Activated T-helper 9 cell treated with anti-CD3 and anti-CD28 coated beads, Interleukin-2, amount 50 U/mL, for 16 hours (primary cell): ENCODE measurements at places on chromosomes 6 and 20.

DNA sequence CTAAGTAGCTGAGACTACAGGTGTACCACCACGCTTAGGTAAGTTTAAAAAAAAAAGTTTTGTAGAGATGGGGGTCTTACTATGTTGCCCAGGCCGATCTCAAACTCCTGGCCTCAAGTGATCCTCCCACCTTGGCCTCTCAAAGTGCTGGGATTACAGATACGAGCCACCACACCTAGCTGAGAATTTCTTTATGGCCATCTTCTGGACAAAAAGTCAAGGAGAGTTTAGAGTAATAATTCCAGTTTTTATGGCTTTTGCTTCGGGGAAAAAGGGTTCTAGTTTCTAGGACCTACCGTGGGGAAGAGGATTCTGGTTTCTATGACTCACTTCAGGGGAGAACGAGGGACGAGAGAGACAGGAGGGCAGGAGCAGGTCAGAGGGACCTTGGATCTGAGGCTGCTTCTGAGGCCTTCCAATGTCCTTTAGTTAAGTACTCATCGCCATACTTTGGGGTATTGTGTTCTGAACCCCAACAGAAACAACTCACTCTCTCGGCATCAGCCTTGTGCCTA, 69.3 kb upstream of the IER3 start:
- DNase-seq, result no peak

DNA sequence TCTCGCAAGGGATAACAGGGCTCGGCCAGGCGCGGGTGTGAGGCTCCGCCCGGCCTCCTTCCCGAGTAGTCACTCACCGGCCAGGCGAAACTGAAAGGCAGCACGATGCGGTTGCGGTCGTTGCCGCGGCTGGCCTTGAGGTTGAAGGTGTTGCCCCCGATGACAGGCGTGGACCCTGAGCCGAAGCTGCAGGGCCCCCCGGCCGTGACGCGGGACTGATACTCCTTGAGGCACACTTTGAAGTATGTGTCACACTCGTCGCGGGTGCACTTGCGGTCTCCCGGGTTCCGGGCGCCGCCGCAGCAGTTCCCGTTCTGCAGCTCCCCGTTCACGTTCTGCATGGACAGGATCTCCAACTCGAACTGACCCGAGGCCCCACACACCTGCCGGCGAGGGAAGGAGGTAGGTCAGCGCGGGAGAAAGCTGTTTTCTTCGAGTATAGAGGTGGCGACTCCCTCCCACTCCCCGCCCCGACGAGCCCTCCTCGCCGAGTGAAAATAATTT, 1.1 kb downstream of the JAG1 start:
- no peak for DNase-seq

GRCh38 chr6:163826629-163827028, 412.1 kb downstream of the QKI start:
- no peak for DNase-seq

- no peak for DNase-seq
Measured at GRCh38 chr6:1701668-1702353, 92.1 kb downstream of the FOXC1 start.

GRCh38 chr6:26383624-26384417, 913 bp downstream of the BTN2A2 start:
- DNase-seq, result no peak

GRCh38 chr6:130752267-130752666, 74.9 kb upstream of the SMLR1 start:
- DNase-seq, result no peak

GRCh38 chr6:162940426-162940825, 212.7 kb downstream of the PACRG start:
- DNase-seq, result no peak

- no peak for DNase-seq
Measured at GRCh38 chr6:144931172-144932035, 646.3 kb downstream of the UTRN start.

DNA sequence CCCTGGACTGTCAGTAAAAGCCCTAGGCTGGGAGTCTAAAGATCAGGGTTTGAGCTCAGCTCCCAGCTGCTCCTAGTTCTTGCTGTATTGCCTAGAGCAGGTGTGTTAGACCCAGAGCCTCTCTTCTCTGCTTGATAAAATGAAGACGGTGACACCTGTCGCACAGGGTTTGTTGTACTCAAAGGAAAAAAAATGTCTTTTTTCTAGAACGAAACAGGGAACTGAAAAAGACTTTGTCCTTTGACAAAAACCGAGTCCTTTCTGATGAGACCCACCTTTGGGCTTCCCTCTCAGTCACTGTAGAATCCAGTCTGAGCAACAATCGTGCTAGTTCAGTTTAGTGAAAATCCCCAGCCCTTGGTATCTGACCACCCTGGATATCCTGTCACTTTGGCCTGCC, 102.1 kb upstream of the LAMP5 start:
- no peak for DNase-seq

DNA sequence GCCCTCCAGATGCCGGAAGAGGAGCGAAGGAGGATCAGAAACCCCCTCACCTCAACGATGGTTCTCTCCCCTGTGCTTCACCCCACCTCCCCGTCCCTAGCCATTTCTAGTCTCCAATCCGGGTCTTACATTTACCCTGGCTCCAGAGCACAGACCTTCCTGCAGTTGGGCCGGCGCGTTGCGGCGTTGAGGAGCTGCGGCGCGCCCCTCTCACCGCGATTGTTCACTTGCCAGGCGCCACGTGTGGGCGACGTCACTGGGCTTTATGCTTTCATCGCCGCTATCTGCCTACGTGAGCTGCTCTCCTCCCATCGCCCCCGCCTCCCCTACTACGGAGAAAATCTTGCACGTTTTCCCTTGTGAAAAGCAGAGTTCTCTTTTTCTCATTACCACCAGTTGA, at the start of gene CRISP2:
Gene CRISP2, minus strand, starts transcription at position 198 of the 400 bp plus-strand sequence. CDS start 4,347 bp downstream, outside the sequence.
- DNase-seq, result no peak

DNA sequence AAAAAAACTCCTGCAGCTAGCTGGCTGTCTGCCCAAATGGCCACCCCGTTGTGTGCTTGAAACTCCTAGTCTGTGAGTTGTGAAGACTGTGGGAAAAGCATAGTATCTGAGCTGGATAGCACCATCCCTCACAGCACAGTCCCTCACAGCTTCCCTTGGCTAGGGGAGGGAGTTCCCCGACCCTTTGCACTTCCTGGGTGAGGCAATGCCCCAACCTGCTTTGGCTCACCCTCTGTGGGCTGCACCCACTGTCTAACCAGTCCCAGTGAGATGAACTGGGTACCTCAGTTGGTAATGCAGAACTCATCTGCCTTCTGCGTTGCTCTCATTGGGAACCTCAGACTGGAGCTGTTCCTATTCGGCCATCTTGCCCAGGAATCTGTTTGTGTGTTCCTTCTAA, 260.6 kb upstream of the STXBP5 start:
- no peak for DNase-seq

GRCh38 chr6:29861521-29862255, 34.1 kb downstream of the HLA-G start:
- no peak for DNase-seq

DNA sequence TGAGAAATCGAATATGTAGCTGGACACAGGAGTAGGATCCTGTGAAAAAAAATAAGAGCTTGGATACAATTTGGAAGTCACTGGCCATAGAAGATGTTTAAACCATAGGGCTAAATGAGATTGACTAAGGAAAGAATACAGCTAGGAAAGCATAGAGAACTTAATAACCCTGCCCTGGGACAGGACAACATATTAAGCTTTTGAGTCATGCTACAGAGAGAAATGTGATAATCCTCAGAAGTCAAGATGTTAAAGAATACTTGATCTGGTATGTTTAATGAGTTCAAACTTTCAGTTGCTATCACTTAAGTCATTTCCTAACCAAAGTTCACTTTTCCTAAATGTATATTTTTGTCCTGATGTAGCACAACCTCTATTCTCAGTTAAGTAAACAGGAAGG, 154.6 kb upstream of the TSHZ2 start:
- no peak for DNase-seq

DNA sequence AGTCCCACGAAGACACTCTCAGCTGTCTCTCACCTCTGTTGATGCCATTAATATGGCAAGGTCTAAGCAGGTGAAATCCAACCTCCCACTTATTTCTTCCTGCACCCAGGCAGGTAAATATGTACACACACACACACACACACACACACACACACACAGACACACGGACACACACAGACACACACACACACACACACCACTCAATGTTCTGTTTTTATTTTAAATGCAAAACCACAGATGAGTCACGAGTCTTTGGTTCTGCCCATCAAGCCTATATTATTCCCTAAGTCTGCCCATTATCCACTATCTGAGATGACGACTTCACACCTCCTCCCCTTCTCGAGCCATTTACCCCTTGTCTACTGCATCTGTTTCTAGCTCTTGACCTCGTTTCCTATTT, 344.7 kb downstream of the CDH26 start:
- no peak for DNase-seq

DNA sequence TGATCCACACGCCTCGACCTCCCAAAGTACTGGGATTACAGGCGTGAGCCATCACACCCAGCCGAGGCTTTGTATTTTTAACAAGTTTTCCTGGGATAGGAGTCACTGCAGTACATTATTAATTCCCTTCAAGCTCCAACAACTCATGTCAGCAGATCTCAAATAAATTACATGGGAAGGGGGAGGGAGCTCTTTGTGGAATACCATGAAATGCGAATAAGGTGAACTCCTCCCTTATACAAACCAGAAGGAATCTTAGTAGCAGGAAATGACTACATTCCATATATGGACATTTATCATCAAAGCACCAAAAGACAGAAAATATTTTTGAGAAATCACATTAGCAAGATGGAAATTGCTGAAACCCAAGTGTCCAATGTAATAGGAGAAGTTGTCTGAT, 2.9 kb downstream of the GSS start:
- DNase-seq, result no peak

GRCh38 chr6:73062837-73063236, 162.5 kb downstream of the KHDC1L start:
- DNase-seq, result no peak

DNA sequence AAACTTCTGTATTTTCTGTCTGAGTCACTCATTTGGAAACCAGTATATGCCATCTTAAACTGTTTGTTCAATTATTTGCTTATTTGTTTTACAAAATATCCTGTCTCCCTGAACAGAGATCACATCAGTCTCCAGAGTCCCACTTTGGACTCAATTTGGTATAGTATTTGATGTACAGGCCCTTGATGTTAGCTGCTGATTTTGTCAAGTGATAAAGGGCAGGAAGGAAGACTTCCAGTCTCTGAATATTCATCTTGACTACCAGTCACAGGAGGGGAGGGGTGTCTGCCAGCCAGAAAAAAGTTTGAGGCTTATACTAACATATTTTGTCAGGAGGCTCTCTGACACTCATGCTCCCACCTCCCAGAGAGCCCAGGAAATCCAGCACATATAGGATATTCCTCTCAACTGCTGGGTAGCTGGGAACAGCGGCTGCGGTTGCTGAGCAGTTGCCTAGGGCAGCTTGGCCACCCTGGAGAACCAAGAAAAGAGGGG, 376.8 kb upstream of the RUNX2 start:
- no peak for DNase-seq

- DNase-seq, result no peak
Measured at GRCh38 chr6:26472549-26473290, 15.0 kb downstream of the BTN2A1 start.

DNA sequence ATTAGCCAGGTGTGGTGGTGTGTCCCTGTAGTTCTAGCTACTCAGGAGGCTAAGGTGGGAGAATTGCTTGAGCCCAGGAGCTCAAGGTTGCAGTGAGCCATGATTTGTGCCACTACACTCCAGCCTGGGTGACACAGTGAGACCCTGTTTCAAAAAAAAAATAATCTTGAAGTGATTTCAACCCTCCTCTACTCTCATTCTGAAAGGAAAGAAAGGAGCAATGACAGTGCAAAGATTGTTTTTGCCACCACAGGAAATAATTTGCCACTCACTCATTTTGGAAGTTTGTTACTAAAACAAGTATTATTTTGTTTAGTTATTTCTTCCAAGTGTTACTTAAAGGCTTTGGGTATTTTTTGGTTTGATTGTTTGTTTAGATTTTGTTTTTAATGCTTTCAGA, 45.6 kb downstream of the BLTP3A start:
- no peak for DNase-seq

DNA sequence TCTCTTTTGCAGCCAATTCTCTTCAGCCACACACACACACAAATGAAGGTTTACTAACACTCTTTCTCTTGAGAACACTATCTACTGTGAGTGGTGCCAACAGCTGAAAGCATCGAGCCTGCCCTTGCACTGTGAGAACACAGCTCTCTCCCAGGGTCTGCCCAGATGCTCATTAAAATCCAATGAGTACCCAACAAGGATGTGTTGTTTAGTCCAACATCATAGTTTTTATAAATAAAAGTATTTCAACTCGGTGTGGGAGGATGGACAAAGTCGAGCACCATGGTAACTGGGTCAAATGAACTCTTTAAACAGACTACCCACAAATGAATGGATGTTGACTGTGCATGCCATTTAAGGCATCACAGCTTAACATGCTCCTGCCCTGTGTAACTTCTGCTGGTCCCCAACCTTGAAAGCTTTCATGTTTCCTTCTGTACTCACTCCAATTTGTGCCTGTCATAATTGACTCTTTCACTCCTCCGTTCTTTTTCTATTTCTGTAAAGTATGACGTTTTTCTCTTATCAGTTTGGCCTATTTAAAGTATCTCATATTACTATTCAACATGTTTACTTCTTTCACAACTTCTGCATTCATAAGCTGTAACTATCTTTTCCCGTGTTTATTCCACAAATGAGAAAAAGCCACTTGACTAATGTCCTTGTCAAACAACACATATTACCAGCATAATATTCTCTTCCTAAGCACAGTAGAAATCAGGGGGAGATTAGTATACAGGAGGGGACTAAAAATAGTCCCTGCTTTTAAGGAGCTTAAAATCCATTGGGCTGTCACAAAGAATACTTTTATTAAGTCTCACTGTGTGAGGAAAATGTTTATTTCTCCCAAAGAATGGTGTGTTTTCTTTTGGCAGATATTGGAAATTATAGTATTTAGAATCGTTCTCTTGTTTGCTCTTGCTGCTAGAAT, 215.4 kb downstream of the RFPL4B start:
- no peak for DNase-seq

GRCh38 chr6:158991017-158991723, 8.8 kb downstream of the RSPH3 start:
- DNase-seq, result no peak

- DNase-seq, result no peak
Measured at GRCh38 chr6:163950159-163950558, 535.6 kb downstream of the QKI start.

- no peak for DNase-seq
Measured at GRCh38 chr20:63134201-63134612, 81.7 kb downstream of the YTHDF1 start.

- DNase-seq, result no peak
Measured at GRCh38 chr20:3672547-3673171, 9.2 kb downstream of the ADAM33 start.

DNA sequence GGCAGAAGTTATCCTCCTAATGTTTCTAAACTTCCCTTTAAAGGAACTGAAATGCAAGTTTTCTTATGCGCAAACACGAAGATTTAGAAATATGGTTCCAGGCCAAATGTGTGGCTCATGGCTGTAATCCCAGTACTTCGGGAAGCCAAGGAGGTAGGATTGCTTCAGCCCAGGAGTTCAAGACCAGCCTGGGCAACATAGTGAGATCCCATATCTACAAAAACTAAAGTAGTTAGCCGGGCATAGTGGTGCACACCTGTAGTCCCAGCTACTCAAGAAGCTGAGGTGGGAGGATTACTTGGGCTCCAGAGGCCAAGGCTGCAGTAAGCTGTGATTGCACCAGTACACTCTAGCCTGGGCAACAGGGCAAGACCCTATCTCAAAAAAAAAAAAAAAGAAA, 95.8 kb upstream of the SCAF8 start:
- no peak for DNase-seq

- no peak for DNase-seq
Measured at GRCh38 chr6:17022604-17023003, 79.2 kb upstream of the STMND1 start.
